Astrocyte of the spinal cord (primary cell): ENCODE measurements at places on chromosomes 5 and 9.
A peak's percentile ranks its signal among the peaks of the same experiment; 100 is the strongest.

GRCh38 chr9:121268851-121269641 lies 1.1 kb downstream of the GSN start:
- no peak for DNase-seq

DNA sequence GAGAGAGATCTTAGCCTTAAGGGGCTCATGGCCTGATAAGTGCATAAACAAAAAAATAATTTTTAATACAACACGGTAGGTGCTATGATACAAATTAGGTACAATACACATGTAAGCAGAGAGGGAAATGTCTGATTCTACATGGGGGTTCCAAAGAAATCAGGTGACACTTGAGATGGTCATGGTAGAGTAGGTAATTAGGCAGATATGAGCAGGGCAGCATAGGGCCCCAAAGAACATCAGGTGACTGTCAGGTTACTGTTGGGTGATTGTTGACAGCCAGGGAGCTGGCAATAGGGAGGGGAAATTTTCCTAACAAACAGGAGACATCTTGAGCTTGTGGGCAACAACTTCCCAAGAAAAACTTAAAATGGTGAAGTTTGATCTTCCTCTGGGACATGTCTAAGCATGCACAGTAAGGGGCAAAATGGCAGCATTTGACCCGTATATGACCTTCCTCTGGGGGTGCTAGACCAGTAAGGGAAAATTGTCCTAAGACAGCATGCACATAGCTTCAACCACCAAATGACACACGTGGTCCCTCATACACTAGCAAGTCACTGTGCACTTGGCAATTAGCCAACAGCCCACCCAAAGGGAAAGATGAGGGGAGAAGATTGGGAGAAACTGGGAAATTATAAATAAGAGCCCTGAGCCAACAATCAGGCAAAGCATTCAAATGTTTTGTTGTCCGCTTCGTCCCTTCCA lies 37.3 kb upstream of the TENT4A start:
- DNase-seq, result no peak

GRCh38 chr5:5422819-5423515 lies 490 bp downstream of the ICE1 start:
- no peak for DNase-seq

DNA sequence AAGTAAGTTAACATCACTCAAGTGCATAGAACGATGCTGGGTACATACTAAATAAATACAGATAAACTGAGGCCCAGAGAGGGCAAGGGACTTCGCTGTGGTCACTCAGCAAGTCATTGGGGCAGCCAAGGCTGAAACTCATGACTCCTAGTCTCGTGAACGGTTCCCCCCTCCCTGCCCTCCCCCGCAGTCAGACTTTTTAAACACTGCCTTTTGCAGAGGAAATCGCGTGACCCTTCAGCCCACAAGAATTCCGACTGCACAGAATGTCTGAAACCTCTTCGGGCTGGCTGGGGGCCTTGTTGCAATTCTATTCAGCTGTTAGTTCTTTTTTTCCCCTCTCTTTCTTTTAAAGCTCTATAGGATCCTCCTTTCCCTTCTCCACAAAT lies 28.1 kb downstream of the NEK6 start:
- peak; percentile 98 for DNase-seq

DNA sequence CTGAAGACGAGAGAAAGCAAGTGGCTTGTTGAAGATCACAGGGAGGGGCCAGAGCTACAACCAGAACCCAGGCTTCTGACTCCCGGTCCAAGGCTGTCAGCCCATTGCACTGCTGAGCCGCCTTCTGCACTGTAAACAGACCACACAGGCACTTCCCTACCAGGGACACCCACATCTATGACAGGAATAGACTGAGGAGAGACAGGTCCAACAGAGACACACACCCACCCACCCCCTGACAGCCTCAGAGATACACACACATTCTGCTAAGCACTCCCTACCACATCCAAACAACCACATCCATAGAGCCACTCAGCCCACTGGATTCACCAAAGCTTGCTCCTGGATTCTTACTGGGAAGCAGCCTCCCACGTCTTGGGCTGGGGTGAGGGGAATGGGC lies 23.0 kb upstream of the MYORG start:
- no peak for DNase-seq

GRCh38 chr9:2574203-2574602 lies 47.4 kb upstream of the VLDLR start:
- DNase-seq, result no peak

GRCh38 chr9:93121316-93122241 lies 12.5 kb downstream of the NINJ1 start:
- no peak for DNase-seq

- DNase-seq, result no peak
Observed at GRCh38 chr5:34750206-34750605, 88.8 kb upstream of the TTC23L start.

- no peak for DNase-seq
Observed at GRCh38 chr9:134509281-134509680, 132.3 kb upstream of the COL5A1 start.

GRCh38 chr5:151697452-151697851 lies 10.7 kb upstream of the SPARC start:
- DNase-seq, result no peak

GRCh38 chr5:138824924-138825863 lies 49.9 kb downstream of the LRRTM2 start:
- DNase-seq, result peak; percentile 32

DNA sequence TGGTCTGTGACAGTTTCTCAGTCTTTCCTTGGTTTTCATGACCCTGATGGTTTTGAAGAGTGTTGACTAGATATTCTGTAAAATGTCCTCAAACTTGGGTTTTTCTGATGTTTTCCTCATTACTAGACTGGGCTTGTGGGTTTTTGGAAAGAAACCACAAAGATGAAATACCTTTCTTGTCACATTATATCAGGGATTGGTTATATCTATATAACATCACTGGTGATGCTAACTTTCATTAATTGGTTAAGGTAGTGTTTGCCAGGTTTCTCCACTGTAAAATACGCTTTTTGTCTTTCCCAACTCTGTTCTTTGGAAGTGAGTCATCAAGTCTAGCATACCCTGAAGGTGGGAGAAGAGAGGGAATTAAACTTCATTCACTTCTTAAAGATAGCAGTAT lies 3.3 kb upstream of the IL31RA start:
- peak; percentile 49 for DNase-seq

- peak; percentile 2 for DNase-seq
Observed at GRCh38 chr5:80825786-80826460, 134.2 kb upstream of the RASGRF2 start.

- no peak for DNase-seq
Observed at GRCh38 chr5:177111720-177112394, 21.7 kb upstream of the NSD1 start.

DNA sequence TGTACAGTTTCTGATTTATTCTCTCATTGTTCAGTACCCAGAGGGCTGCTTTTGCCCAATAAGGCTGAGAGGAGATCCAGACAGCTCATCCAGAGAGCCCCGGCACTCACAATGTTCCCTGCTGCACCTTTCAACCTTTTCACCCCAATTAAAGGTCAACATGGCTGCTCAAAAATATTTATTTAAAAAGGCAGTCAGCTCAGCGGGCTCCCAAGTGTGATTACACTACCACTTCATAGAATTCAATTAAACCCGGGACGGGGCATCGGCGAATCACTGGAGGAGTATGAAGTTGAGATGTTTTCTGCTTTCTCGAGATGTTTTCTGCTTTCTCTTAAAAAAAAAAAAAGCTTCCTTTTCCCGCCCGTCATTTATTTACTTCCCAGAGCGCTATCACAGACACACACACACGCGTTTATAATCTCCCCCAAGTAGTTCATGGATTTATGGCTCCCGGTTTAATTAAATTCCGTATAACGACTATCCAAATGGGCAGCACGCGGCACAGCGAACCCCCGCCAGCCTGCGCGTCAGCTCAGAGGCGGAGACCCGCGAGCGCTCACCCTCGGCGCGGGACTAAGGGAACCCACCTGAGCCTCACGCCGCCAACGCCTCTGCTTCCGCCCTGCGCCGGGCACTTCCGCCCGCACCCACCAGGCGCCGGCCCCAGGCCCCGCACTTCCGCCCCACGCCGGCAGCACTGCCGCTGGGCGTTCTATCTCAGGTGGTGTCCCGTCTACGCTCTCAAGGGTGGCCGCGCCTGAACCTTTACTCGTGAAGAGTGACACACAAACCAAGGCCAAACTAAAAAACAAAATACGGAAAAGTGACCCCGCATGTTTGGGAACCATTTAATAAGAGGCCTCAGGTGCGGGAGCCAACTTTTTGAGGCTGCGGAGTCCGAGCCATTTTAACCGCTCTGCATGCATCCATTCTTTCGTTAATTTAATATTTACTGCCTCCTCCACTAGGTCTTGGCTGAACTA lies at the start of gene C5orf63:
C5orf63 (minus strand) TSS at position 642 of the 986 bp plus-strand sequence. CDS start 14,507 bp downstream, outside the sequence.
- no peak for DNase-seq

GRCh38 chr5:4518903-4519672 lies 621.0 kb upstream of the ADAMTS16 start:
- no peak for DNase-seq

- no peak for DNase-seq
Observed at GRCh38 chr5:50320131-50320749, 120.8 kb downstream of the EMB start.

DNA sequence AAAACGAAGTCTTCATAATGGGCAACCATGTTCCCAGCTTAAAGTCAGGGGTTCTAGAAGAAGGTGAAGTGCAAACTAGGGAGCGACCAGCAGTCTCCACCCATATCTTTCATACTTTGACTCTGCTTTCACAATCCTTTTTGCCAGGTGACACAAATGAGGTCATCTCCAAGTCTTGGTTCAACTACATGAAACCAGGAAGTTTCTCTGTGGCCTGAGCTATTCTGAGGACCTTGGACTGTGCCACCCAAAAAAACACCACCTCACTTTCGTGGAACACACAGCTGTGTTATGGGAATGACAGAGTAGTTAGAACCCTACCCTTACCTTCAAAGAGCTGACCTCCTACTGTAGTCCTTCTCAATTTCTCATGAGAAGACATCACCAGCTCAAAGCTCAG lies 309.2 kb downstream of the AGTPBP1 start:
- DNase-seq, result no peak

DNA sequence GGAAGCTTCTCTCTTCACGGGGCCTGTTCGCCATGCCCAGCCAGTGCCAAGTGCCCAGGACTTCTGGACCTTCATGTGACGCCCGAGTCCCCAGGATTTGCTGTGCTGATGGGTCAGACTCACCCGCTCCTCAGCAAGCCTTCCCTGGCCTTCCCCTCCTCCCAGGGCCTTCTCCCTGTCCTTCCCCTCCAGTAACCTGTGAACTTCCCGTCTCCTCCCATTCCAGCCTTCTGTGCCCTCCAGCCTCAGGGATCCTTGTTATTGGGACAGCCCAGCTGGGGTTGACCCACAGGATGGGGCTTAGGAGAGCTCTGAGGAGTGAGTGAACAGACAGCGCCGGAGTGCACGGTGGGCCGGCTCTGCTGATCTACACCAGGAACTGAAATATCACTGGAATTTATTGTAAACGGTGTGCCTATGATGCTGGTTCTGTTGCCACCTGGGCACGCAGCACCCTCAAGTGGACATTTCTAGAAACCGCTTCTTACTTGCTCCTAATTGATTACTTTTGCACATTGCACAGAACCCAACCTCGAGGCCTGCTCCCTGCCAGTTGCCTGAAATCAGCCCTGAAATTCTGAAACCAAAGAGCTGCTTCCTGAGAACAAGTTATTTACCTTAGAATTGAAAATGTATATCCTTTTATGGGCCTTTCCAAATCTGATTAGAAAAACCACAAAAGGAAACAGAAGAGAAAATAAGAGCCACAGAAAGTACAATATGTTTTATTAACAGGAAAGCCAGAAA lies 1.5 kb downstream of the SPAAR start:
- peak; percentile 72 for DNase-seq

DNA sequence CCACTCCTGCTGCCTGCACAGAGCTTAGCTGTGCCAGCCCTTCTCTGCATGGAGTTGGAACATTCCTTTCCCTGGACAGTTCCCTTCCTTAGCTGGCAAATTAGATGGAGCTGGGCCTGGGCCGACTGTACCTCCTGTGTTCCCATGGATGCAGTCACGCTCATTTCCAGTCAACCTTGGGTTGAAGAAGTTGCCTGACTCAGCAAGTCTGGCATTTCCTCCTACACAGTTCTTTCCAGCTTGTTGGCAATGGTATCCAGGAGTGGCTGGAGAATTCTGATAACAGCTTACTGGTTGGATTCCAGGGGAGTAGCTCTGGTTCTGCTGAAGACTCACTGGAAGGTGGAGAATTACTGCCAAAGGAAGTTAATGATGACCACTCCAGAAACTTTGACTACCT lies 9.2 kb upstream of the TAF1L start:
- DNase-seq, result peak; percentile 95

- no peak for DNase-seq
Observed at GRCh38 chr5:149370878-149371277, 8.2 kb downstream of the IL17B start.

DNA sequence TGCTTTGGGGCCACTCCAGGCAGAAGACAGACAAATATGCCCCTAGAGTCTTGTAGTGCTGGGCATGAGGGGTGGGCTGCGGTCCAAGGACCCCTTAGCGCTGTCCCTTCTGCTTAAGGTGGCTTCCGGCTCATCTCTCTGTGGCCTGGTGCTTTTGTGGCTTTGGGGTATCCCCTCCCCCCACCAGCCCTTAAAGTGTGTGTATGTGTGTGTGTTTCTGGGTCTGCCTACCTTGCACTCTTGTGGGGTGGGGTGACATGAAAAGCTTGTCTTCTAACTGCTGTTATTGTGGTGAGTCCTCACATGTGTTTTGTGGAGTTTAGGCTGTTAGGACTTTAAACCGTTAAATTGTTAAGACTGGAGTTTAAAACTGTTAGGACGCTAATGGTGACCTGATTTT lies 23.6 kb downstream of the MARCHF6 start:
- DNase-seq, result no peak

DNA sequence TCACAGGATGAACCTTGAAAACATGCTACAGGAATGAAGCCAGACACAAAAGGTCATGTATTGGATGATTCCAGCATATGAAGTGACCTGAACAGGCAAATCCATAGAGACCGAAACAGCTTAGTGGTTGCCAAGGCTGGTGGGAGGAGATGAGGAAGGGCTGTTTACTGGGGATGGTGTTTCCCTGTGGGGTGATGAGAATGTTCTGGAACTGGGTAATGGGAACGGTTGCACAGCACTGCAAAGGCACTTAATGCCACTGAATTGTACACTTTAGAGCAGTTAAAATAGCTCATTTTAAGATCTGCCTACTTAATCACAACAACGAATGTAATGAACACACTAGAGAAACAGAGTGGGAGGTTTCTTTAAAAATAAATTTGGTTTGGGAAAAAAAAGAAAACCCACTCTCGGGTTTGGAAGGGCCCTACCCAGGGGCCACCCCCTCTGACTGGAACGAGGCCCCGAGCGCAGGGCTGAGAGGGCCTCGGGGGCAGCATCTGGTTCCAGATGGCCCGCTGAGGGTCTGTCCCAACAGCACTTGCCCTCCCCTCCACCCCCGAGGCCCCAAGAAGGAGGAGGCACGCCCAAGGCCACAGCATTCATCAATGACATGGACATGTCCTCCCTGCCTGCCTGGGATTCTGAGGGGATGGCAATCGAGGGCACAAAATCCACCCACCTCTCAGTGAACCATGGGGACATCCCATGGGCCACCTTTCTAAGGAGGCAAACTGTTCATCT lies 31.7 kb downstream of the SARDH start:
- no peak for DNase-seq

- no peak for DNase-seq
Observed at GRCh38 chr5:74507370-74508005, 133.0 kb downstream of the ENC1 start.

- DNase-seq, result no peak
Observed at GRCh38 chr9:105389796-105390195, 58.0 kb upstream of the FSD1L start.

- no peak for DNase-seq
Observed at GRCh38 chr5:155594270-155594669, 580.7 kb downstream of the KIF4B start.
